ENCODE measurements at places on chromosomes 7 and 10.

- no peak for DNase-seq
Observed at GRCh38 chr7:3551536-3551935, 250.5 kb downstream of the SDK1 start.

DNA sequence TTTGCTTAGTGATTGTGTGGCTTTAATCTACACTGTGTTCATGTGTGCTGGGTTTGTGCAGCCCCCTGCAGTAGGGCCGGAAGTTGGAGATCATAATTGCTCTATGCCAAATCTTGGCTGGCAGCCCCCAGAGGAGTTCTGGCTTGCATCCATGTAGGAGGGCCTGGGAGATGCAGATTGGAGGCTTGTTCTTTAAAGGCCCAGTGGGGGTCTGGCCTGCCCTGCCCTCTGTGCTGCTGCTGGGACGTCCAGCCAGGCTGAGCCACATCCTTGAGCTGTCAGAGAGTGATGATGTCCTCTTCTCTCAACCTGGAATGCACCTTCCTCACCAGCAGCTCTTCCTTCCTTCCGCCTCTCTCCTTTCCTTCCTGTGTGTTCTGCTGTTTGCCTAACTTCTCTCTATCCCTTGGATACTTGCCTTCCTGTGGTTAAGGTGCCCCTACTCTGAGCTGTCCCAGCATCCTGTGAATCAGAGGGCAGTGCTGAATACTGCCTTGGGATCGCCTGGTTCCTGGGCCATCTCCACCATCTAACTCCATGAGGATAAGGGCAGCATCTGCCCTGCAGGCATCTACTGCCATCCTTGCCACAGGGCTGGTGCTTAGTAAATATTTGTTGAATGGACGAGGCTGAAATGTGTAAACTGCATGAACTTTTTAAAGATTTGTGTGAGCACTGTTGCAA, 30.2 kb downstream of the DOCK1 start:
- no peak for DNase-seq

DNA sequence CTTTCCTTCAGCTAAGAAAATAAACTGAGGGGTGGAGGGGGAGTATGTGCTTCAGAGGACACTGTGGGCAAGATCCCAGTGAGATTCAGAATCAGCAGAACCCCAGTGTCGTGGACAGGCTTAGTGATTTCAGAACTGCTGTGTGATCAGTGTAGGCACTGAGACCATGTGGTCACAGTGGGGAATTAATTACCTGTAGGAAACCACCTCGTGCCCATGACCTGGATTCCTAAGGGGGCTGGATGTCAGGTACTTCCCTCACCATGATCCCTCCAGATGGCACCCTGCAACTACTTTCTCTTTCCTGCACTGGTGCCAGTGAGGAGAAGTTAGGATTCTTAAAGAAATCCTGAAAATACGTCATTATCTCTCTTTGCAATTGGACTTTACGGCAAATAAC, 64.4 kb downstream of the HBP1 start:
- DNase-seq: no peak

- DNase-seq: peak; percentile 88
Observed at GRCh38 chr10:97072851-97073665, 112.7 kb downstream of the SLIT1 start.

DNA sequence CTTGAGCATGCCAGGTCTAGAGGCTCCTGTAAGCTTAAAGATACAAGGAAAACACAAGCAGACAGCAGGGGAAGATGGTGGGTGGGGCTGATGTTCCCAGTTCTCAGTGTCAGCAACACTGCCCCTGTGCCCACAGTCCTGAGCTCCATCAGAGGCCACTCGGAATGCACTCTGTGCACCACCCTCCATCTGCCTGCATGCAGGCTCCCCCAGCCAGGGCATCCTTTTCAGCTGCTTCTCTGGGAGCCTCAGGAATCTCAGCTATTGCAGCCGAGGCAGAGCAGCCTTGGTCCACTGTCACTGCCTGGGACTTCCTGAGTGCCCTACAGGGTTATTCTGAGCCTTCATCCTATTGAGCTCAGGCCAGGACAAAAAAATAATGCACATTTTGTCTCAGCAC, 22.2 kb downstream of the LBX1 start:
- DNase-seq: no peak

GRCh38 chr10:84015877-84016595, 123.3 kb upstream of the GHITM start:
- DNase-seq: no peak

DNA sequence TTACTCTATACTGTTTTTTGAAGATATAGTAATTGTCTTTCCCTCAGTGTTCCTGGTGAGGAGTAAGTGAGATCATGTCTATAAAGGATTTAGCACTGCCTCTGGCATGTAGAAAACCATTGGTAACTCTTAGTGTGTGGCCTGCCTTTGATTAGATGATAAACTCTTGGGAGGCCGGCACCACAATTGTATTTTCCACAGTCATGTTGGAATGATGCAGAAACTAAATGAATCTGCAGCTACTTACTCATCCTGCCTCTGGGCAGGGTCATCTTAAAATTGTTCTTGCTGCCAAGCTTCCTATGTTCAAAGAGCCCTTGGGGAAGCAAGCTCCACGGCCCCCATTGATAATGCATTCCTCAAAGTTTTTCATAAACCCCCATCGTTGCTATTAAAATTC, 204.6 kb downstream of the ANKRD7 start:
- DNase-seq: no peak

DNA sequence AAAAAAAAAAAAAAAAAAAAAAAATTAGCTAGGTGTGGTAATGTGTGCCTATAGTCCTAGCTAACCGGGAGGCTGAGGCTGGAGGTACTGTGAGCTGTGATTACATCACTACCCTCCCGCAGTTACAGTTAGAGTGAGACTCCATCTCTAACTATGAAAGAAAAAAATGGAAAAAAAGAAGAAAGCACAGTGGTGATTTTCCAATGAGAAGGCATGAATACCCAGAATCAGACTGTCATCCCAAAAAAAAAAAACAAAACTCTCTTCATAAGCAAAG, 269.9 kb upstream of the MKLN1 start:
- no peak for DNase-seq

DNA sequence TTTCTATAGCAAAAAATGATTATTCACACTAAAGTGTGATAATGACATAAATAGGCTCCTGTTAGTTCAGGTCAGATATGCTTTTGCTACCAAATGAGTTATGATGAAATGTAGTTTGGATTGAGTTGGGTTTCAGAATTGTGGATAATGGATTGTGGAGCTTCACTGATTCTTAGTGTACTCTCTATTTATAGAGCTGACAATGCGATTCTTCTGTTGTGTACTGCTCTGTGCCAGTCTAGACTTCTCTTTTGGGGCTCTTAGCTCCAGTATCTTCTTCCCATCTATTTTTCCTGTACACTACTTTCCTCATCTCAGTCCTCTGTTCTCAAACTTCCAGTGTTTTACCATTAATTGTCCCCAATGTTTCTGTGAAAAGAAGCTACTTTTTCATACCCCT, 7.5 kb downstream of the STMP1 start:
- DNase-seq: no peak

GRCh38 chr10:120689777-120690529, 161.2 kb upstream of the WDR11 start:
- no peak for DNase-seq

- DNase-seq: no peak
Observed at GRCh38 chr7:132234711-132235110, 341.6 kb downstream of the PLXNA4 start.

DNA sequence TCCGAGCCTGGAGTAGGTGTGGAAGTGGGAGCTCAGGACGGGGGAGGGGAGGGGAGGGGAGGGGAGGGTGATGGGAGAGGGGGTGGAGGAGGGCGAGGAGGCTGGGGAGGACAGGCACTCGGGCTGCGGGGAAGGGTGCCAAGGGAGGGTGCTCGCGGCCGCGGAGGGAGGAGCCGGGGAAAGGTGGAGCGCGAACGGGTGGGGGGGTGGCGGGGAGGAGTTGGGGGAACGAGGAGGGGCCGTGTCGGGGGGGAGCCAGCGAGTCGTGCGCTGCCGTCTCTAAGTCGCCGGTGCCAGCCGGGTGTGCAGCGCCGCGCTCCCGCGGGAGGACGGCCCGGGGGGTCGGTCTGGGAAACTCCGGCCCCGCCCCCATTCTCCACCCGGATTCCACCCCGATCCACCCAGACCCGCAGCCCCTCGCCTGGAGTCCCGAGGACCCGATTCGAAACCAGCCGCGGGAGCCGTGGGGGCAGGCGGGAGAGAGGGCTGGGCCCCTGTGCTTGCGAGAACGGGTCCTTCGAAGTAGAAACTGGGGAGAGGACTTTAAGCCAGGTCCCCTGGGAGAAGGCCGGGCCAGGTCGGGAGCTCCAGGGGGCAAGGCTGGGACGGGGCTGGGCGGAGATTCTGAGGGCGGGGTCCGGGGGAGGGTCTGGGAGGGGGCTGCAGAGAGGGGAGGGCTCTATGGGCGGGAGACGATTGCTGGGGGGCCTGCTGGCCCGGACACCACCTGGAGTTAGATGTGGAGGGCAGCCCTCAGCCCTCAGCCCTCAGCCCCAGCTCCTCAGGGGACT, at the start of gene ZNF467:
TSS of gene ZNF467 (minus strand) at position 143 of the 791 bp plus-strand sequence. CDS start 2,556 bp downstream, outside the sequence.
- peak; percentile 41 for DNase-seq

DNA sequence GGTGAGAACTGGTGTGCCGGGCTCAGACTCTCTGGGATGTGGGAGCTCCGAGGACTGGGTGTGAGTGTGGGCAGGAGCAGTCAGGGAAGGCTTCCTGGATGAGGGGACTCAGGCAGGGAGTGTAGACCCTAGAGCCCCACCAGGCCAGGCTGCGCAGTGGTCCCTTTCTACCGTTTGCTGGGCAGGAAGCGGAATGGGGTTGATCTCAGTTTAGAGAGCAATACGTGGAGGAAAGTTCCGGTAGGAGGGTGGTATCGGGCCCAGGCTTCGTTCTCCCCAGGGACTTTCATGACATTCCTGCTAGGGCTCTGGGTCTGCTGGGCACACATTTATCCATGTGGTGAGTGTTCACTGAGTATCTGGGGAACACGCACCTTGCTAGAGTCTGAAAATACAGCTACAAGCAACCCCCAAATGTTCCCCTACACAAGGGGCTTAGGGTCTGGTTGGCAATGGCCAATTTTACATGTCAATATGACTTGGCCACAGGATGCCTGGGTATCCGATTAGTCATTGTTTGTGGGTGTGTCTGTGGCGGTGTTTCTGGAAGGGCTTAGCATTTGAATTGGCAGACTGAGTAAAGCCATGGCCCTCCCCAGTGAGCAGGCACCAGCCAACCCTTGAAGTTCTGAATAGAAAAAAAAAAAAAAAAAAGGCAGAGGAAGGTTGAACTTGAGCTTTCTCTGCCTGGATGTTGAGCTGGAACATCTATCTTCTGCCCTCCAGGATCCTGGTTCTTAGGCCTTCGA, 20.8 kb downstream of the GHRHR start:
- no peak for DNase-seq

- DNase-seq: peak; percentile 27
Observed at GRCh38 chr7:50303335-50304128, 984 bp upstream of the IKZF1 start.

DNA sequence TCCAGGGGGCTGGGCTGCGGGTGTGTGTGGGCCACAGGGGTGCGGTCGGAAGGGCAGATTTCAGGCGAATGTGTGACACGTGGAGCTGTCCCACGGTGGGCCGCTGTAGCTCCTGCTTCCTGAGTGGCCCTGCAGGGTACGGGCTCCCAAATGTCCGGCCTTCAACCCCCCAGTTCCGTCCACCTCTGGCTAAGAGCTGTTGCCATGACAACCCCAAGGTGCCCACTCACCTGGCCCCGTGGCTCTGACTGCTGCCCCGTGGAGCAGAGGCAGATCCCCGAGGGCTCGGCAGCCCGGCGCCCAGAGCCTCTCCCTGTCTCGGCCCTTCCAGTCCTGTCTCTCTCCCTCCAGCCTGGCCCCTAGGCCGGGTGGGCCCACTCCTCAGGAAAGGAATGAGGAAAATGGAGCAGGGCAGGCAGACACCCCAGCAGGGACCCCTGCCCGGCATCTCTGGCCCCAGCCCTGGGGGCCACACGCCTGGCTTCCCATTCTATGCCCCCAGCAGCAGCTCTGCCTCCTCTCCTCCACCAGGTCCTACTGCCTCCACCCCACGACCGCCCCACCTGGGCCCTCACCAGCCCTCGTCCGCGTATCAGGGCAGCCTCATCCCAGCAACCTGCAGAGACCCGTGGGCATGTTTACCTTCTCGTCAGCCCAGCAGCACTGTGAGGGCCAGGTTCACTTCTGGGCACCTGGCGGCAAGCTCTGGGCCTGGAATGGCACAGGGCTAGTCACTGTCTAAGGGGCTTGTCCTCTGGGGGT, 215.6 kb downstream of the ELFN1 start:
- no peak for DNase-seq

DNA sequence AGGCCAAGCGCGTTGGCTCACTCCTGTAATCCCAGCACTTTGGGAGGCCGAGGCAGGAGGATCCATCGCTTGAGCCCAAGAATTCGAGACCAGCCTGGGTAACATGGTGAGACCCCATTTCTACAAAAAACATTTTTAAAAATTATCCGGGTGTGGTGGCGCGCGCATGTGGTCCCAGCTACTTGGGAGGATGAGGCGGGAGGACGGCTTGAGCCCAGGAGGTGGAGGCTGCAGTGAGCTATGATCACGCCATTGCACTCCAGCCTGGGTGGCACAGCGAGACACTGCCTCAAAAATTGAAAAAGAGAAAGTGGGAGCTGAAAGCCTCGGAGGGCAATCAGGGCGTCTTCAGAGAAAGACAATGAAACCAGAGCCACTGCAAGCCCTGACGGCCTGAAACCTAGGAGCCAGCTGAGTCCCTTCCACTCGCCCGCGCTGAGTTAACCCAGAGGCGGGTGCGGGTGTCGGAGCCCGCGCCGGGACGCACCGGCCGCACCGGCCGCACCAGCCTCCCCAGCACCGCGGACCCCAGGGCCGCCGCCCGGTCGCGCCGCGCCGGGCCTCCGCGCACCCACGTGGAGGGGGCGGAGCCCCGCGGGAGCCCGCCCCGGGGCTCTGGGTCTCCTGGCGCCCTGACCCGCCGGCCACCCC, 22.4 kb downstream of the ZFAND2A start:
- no peak for DNase-seq

GRCh38 chr10:114682532-114682931, 24.5 kb upstream of the ABLIM1 start:
- DNase-seq: no peak

DNA sequence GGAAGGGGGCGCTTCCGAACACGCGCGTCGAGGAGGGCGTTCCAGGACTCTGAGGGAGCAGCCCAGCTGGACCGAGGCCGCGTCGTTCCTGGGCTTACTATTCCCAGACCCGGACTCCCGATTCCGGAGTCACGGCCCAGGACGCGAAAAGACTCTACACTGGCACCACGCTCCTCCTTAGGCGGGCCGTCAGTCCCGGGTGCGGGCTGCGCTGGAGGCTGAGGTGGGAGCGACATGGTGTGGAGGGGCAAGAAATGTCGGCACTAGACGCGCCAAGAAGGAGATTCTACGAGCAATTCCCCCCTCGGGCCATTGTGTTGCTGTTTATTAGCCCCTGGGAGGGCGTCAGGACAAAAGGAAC, 584 bp upstream of the RUNDC3B start:
- DNase-seq: peak; percentile 23

DNA sequence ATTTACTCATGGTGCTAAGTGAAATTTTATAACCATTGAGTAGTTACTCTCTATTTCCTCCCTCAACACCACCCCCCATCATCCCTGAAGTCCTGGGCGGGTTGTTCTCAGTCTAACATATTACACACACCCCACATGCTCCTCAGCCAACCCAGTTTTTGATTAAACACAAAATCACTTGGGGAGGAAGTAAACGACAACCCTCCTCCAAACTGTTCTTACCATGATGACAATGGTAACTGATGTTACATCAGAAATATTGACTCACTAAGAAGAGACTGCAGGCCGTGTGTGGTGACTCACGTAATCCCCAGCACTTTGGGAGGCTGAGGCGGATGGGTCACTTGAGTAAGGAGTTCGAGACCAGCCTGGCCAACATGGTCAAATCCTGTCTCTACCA, 44.2 kb downstream of the RAB11FIP2 start:
- no peak for DNase-seq
